NCI-H226 (cell line): ENCODE measurements at places on chromosomes 7 and 10.

- DNase-seq: no peak
Observed at GRCh38 chr7:11701829-11702560, 130.0 kb downstream of the THSD7A start.

DNA sequence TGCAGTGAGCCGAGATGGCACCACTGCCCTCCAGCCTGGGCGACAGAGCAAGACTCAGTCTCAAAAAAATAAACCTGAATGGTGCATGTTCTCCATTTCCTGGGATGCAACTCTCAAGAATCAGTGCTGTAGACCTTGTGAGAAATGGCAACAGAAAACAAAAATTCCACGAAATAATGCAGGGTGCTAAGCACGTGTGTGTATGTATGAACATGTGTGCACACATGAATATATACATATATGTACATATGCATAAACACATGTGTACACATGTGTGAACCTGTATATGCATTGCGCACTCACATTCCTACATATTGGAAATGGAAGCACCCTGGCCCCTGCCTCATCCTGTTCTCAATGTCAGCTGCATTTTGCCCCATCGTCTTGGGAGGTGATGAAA lies 548.5 kb downstream of the TCERG1L start:
- DNase-seq: no peak

GRCh38 chr7:34091321-34091917 lies 186.1 kb downstream of the BMPER start:
- peak; percentile 56 for DNase-seq

- no peak for DNase-seq
Observed at GRCh38 chr10:69364232-69364940, 52.3 kb downstream of the TACR2 start.

- DNase-seq: no peak
Observed at GRCh38 chr7:82745820-82746219, 302.2 kb upstream of the CACNA2D1 start.

- no peak for DNase-seq
Observed at GRCh38 chr10:75982611-75983369, 551.4 kb downstream of the LRMDA start.
